ENCODE measurements at places on chromosomes 4 and X.

DNA sequence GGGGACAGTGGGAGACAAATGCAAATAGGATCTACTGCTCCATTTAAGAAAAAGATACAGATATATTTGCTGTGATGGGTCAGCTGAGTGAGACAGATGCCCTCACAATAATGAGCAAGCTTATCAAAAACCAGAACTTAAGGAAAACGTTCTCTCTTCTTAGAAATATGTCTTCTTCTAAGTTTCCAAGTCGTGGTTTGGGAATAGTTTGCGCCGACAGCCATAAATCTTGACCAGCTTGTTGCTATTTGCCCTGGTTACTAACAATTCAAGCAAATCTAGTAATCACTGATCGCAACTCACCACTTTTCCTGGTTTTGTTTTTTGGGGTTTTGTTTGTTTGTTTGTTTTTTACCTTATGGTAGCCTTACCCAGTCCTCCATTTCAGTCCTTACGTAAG lies 67.6 kb upstream of the GUCY1A1 start:
- no peak for DNase-seq

DNA sequence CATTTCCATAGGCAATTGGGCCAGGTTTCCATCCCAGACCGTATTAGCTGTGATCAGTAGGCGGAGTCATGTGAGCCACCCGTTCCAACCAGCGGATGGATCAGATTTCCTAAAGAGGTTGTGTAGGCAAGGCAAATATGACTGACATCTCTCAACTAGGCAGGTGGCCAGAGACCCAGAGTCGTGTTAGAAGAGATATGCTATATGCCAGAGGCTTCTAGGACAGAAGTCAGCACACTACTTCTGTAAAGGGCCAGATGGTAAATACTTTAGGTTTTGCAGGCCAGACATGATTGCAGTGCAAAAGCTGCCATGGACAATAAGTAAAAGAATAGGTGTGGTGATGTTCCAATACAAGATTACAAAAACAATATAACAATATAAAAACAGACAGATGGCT lies 788.4 kb downstream of the RPA4 start:
- no peak for DNase-seq

DNA sequence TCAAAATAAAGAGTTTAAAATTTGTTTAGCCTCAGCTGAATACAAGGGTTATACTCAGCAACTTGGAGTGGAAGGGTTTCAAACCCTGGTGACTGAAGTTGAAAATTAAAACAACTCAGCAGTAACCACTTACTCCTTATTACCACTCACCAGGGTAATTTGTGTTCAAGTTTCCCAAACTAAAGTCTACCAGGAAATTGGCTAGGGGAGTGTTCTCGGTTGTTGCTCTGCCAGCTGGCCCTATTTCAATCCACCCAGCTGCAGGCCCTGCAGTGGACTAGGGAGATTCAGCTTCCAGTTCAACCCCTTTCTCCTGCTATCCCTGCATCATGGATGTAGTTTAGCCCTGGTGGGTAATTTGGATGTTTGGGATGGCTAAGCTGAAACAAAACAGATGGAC lies 37.8 kb upstream of the EXOC1L start:
- no peak for DNase-seq

GRCh38 chrX:386239-386767 lies 404 bp downstream of the PPP2R3B start:
- DNase-seq: no peak

- no peak for DNase-seq
Observed at GRCh38 chr4:59994118-59994517, 1206.0 kb upstream of the ADGRL3 start.

DNA sequence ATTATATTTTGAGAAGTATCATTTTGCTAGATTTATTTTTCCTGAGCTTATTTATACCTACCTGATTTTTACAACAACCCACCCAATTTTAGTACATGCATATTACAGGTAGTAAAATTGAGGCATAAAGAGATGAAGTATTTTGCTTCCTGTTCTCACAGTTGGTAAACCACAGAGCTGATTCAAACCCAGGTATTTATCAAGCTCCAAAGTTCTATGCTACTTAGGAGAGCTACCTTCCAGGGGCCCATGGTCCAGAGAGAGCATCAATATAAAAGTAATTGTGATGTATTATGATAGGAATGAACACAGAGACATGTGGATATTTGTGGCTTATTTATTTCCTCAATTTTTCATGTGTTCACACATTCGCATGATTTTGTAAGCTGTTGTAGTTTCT lies 20.2 kb upstream of the GBA3 start:
- DNase-seq: no peak

DNA sequence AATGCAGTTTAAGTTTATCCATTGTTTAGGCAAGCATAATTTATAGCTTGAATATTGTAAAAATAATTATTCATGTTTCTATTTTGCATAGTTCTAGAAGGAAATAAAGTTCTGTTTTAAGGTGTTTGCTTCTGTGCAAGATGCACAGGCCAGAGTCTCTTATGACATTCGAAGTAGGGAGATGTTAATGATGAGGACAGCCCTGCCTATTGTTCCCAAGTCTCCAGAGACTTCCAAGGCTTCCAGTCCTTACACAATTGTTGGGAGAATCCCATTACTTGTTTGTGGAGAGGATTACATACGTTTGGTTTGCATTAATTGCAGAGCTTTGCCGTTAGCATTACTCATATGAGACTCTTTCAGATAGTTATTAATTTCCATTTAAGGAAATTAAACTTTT lies 96.2 kb upstream of the ANK2 start:
- no peak for DNase-seq

DNA sequence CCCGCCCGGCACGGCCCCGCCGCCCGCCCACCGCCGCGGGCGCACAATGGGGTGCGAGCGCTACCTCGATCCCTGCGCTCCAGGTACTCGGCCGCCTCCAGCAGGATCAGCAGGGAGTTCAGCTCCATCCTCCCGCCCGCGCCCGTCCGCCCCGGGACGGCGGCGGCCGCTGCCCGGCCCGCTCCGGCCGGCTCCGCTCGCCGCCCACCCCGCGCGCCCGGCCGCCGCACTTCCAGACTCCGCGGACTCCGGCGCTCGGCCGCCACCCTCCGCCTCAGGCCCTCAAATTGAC lies at the start of gene MXD4:
Gene MXD4, minus strand, starts transcription at position 257 of the 292 bp plus-strand sequence. Its CDS starts 129 bp downstream, at position 128.
- DNase-seq: no peak

GRCh38 chr4:92346289-92346688 lies 42.5 kb downstream of the GRID2 start:
- no peak for DNase-seq

GRCh38 chr4:87843936-87844335 lies 11.2 kb downstream of the MEPE start:
- no peak for DNase-seq

DNA sequence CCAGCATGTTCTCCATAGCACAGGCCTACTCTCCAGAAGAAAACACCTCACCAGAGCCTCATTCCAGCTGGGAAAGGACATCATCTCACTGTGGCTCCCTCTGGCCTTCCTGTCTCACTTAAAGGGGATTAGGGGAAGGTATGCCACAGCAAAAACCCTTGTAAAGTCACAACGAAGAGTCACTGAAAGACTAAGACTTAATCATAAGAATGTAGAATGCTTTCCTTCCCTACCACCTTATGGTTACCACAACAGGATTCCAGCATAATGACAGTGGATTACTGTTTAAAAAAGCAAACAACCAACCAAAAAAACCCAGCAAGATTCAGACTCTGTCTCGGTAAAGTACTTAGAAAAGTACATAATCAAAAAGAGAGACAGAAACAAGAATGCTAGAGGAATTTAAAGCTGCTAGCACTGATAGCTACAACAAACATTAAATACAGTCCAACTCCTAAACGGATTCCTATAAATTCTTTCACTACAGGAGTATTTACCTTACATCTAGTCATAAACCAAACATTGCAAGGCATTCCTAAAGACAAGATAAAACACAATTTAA lies 75.1 kb downstream of the BANK1 start:
- DNase-seq: no peak

DNA sequence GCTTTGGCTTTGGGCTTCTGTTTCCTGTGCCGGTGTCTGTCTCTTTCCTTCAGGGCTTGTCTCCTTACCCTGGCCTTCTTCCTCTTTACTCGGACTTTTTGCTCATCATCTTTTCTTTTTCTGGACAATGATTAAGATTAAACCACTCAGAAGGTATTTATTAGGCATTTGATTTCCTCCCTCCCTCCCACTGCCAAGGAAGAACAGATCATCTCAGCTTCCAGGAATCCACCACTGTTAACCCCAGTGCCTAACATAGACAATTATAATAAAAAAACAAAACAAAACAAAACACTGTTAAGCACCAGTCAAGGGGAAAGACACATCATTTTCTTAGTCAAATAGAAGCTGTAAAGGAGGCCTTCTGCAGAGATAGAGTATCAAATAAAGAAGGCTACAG lies 16.6 kb downstream of the PGRMC1 start:
- no peak for DNase-seq

- no peak for DNase-seq
Observed at GRCh38 chr4:153001626-153002025, 65.5 kb downstream of the FHDC1 start.

DNA sequence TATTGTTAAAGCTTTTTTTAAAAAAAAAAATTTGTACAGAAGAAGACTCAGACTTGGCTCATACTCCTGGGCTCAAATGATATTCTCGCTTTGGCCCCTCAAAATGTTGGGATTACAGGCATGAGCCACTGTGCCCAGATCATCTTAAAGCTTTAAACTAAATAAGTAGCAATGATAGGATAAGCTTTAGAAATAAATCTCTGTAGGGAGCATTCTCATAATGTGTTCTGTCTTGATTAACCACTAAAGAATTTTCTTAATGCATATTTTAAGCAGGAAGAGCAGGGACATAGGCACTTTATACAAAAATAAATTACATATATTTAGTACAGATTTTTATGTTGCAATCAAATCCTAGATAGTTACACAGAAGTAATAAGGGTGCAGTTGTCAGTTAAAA lies 667.2 kb downstream of the GRID2 start:
- DNase-seq: no peak

DNA sequence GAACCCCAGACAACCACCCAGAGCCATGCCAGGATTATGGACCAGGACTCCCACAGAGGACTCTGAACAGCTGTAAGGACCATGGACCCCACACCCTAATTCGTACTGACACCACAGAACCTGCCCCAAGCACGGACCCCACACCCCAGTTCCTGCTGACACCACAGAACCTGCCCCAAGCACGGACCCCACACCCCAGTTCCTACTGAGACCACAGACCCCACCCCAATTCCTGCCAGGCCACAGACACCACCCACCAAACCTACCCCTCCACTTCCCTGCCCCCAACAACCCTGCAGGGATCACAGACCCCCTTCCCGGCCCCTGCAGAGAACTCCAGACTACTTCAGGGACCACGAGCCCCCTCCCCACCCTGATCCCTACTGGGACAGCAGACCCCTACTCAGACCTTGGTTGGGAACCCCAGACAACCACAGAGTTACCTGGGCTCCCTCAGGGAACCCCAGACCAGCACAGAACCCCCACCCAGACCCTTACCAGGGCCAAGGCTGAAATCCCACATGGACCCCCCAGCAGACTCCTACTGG lies 1.4 kb upstream of the DHRSX start:
- DNase-seq: no peak

DNA sequence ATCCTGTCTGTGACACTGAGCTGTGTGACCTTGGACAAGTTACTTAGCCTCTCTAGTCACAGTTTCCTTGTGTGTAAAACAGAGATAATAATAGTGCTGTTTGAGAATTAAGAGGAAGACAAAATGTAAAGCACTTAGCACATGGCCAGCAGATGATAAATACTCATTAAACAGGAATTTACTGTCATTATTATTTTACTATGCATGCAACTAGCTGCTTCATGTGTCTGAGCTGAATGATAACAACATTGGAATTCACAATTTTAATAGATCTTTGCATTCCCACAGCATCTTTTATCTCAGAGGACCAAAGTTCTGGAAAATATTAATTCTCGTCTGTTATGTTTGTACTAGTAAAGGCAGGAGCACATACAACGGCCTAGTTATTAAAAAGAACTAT lies 79.2 kb upstream of the TET2 start:
- no peak for DNase-seq

- no peak for DNase-seq
Observed at GRCh38 chrX:130378024-130378669, 7.3 kb downstream of the GPR119 start.

GRCh38 chrX:79156818-79157217 lies 12.3 kb downstream of the GPR174 start:
- DNase-seq: no peak

- DNase-seq: no peak
Observed at GRCh38 chr4:177557416-177557815, 115.2 kb upstream of the AGA start.

GRCh38 chr4:7121174-7121573 lies 53.3 kb upstream of the GRPEL1 start:
- no peak for DNase-seq

- DNase-seq: no peak
Observed at GRCh38 chrX:16089086-16089485, 34.3 kb upstream of the GRPR start.

DNA sequence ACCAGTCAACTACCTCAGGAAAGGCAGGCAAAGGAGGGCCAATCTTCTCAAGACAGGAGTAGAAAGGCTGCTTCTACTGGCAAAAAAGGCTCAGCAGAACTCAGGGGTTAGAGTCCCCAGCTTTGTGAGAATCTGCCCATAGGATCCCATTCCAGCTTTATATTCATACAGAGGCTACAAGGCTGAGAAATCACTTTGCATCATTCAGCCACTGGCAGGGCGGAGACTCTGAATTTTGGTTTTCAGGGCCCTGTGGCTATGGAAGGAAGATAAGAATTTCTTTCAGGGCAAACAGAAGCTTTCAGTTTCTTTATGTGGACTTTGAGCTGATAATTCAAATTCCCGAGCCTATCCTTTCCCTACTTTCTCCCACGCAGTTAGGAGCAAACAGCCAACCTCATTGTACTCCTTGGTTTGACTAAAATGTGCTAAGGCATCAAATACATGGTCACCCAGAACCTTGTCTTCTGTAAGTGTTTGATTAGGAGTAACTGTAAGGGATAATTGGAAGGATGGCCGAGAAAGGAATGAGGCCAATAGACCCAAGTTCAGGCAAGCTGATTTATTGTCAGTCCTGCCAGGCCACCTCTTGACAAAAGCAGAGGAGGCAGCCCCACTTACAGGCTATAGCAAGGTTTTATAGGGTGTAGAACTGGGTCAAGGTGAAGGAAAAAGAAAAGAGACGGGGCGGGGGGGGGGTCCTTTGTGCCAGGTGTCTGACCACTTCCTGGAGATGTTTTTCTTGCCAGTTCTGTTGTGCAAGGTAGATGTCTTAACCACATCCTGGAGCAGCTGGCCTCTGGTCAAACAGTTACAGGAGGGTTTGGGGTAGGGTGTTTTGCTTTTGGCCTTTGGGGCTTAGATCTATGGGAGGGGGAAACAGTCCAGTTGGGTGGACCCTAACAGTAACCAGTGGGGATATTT lies 165.3 kb upstream of the PPP1R2C start:
- DNase-seq: no peak

- no peak for DNase-seq
Observed at GRCh38 chr4:42048394-42048793, 58.1 kb downstream of the SLC30A9 start.
